ENCODE measurements at places on chromosomes 4 and X.

DNA sequence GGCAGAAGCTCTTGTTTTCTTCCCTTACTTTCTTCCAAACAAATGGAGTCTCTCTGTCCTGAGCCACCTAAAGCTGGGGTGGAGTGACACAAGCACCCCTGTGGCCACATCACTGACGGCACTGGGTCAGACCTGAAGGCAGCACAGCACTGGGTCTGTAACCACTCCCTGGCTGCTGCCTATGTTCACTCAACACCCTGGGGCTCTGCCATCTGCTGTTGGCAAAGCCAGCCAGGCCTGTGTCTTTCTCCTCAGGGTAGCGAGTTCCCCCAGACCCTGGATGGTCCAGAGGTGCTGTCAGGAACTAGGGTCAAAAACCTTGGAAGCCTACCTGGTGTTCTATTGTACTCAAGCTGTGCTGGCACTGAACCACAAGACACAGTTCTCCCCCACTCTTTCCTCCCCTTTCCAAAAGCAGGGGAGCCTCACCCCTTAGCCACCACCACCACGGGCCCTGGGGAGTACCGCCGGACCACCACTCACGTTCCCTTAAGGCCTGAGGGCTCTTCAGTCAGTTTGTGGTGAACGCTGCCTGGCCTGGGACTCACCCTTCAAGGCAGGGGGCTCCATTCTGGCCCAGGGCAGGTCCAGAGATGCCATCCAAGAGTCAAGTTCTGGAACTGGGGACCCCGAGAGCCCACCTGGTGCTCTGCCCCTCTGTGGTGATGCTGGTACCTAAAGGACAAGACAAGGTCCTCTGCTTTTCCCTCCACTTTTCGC, 31.5 kb downstream of the TMEM271 start:
- no peak for DNase-seq

DNA sequence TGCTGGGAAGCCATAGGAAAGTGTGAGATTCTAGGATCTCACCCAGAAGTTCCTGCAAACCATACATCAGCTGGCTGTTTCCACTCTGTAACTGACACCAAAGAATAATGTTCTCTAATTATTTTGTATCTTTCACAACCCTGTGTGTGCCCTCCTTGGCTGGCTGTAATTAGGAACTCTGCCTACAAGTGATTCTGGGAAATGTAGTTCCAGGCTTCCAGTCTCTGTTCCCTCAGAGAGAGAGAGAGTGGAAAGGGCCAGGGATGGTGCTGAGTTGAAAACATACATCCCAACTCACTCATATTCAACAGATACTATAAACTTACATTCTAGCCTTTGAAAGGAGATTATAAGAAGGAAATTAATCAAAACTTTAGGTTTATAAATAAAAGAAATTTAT, 57.5 kb upstream of the C1QTNF7 start:
- DNase-seq, result no peak

GRCh38 chrX:43108828-43109227, 330.9 kb upstream of the PPP1R2C start:
- no peak for DNase-seq

- no peak for DNase-seq
Measured at GRCh38 chrX:133290076-133290475, 71.9 kb upstream of the TFDP3 start.

GRCh38 chr4:89616382-89616781, 220.6 kb downstream of the SNCA start:
- no peak for DNase-seq

- no peak for DNase-seq
Measured at GRCh38 chr4:107546638-107547037, 173.4 kb downstream of the PAPSS1 start.

DNA sequence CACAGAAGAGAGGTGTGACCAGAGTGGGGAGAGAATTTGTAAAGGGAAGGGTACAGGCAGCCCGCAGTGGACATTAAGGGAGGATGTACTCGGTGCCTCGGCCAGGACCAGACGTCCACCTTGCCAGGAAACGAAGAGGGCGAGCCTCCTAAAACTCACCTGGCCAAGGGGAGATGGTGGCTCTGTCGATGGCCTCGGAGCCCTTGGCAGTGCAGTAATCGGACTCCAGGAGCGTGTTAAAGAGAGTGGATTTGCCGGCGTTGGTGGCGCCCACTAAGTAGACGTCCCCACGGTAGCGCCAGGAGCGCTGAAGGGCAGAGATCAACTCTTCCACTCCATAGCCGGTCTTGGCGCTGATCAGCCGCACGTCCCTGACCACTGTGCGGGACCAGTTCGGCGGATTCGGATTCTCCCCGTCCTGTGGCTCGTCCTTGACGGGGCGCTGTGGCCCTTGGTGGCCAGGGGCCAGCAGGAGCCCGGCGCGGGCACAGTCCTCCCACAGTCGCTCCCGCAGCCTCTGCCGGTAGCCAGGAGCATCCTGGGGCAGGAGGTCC, 1.0 kb downstream of the NOA1 start:
- no peak for DNase-seq

DNA sequence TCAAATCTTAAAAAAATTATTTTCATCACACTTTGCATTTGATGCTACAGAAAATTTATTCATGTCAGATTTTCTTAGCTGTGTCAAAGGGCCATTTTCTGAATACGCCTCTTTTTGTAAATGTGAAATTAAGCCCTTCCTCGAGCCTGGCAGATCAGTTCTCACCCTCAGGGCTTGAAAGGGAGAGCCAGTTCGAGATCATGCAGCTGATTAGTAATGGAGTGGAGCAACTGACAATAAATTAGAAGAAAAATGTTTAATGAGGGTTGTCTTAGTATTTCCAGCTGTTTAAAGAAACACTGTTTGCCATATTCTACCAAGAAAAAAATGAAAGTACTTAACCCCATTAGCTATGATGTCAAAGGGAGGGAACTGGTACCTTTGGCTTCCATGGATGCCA, 28.7 kb downstream of the CC2D2A start:
- no peak for DNase-seq

DNA sequence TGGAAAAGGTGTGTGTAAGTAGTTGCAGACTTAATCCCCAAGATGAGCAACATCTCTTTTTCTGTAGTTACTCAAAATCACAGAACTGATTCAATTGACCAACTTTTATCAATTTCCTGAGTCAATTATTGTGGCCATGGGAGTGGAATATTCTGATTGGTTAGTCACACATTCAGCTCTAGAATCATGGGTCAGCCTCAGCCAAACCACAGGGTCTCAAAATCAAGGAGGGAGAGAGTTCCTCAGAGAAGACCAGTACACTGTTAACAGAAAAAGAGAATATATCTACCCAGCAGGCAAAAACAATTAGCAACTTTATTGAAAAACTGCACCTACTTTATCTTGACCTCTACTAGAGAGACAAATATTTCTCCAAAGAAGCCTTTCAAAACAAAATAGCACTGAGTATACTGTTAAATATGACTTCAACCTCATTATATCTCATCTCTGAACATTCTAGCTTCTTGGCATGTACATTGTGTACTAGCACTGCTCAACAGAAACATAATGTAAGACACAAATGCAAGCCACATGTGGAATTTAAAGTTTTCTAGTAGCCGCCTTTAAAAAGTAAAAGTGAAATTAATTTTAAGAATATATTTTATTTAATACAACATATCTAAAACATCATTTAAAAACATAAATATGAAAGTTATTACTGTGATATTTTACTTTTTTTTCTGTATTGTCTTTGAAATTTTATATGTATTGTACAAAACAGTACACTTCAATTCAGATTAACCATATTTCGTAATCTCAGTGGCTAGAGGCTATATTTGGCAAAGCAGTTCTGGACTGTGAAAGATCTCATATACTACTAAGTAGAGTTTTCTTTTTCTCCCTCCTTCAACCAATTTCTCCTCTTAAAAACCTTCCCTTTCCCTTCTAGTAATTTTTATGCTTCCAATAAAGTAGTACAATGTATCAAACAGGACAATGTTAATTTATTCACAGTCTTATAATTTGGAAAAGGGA, 11.8 kb upstream of the LCORL start:
- DNase-seq, result no peak

DNA sequence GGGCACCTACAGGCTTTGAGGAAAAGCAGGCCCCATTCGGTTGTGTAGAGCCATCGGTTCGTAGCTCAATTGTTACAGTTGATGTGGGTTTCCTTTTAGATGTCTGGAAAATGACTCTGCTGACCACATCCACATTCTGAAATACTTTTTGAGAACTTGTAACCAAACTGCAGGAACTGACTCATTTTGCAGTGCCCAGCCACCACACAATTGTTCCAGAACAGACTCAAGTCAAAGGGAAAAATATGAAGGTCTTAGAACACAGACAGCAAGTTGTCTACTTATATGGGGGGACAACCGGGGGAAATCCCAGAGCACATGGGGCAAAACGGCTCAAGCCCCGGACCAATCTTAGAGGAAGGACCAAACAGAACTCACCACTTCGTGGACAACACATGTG, 557.6 kb upstream of the DIPK2B start:
- DNase-seq, result no peak

- DNase-seq, result peak; percentile 33
Measured at GRCh38 chrX:70454441-70455365, 10.1 kb downstream of the DLG3 start.

- peak; percentile 62 for DNase-seq
Measured at GRCh38 chr4:82372517-82373485, 990 bp downstream of the HNRNPD start.
